BJ (cell line): ENCODE measurements at places on chromosomes 16 and 17. TPM values are rescaled to one million over a fixed set of nuclear protein-coding genes. Genes with fewer than 3 reads are reported as not detected.

LYZL6 gene
- not detected in 2 replicates for polyA plus RNA-seq

SULT1A1 gene
- 0.12 and 0.13 TPM in 2 replicates for polyA plus RNA-seq

TMED6 gene
- polyA plus RNA-seq: 0.13 TPM in 1 of 2 replicates, not detected in the other

KCNAB3 gene
- 1.9 TPM in 2 replicates for polyA plus RNA-seq

CTRB1 gene
- not detected in 2 replicates for polyA plus RNA-seq

NPIPB9 gene
- polyA plus RNA-seq: 0.16 and 0.20 TPM in 2 replicates

DNAJA2 gene
- 8.3 and 20.2 TPM in 2 replicates for polyA plus RNA-seq

SLC6A2 gene
- not detected in 2 replicates for polyA plus RNA-seq

SLC47A1 gene
- polyA plus RNA-seq: 0.11 and 0.22 TPM in 2 replicates

ATP1B2 gene
- polyA plus RNA-seq: not detected in 2 replicates

CACNG4 gene
- polyA plus RNA-seq: 0.02 and 0.06 TPM in 2 replicates

CLEC10A gene
- not detected in 2 replicates for polyA plus RNA-seq

PRAC1 gene
- not detected in 2 replicates for polyA plus RNA-seq

NXN gene
- 65.3 and 88.8 TPM in 2 replicates for polyA plus RNA-seq

MYOCD gene
- polyA plus RNA-seq: 13.3 and 18.3 TPM in 2 replicates

UBTF gene
- 19.8 and 21.1 TPM in 2 replicates for polyA plus RNA-seq

CHMP1A gene
- 58.5 and 105 TPM in 2 replicates for polyA plus RNA-seq

AANAT gene
- polyA plus RNA-seq: not detected in 2 replicates

CCL18 gene
- not detected in 2 replicates for polyA plus RNA-seq
